Globus pallidus (tissue), 1 donor: ENCODE measurements at places on chromosomes 12 and 14.

DNA sequence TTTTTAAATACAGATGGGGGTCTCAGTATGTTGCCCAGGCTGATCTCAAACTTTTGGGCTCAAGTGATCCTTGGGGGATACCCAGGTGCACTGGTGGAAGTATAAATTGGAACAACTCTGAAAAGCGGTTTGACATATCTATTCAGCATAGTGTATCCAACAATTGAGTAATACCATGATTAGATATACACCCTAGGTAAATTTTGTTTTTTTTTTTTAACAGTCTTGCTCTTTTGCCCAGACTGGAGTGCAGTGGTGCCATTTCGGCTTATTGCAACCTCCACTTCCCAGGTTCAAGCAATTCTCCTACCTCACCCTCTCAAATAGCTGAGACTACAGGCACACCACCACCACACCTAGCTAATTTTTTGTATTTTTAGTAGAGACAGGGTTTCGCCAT, 31.6 kb upstream of the SLC25A3 start:
- no peak for DNase-seq

DNA sequence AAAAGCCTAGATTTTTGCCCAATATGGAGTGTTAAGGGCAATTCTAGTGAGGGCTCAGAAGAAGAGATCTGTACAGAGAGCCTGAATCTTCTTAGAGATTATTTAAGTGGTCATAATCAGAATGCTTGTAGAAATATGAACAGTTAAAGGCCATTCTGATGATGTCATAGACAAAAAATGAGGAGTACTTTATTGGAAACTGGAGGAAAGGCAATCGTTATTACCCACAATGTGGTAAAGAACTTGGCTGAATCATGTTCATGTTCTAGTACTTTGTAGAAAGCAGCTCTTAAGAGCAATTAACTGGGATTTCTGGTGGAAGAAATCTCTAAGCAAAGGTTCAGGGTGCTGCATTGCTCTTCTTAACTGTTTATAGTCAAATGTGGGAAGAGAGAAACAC, 36.4 kb upstream of the SYT10 start:
- no peak for DNase-seq

- no peak for DNase-seq
Measured at GRCh38 chr12:108097160-108097911, 31.8 kb upstream of the WSCD2 start.

DNA sequence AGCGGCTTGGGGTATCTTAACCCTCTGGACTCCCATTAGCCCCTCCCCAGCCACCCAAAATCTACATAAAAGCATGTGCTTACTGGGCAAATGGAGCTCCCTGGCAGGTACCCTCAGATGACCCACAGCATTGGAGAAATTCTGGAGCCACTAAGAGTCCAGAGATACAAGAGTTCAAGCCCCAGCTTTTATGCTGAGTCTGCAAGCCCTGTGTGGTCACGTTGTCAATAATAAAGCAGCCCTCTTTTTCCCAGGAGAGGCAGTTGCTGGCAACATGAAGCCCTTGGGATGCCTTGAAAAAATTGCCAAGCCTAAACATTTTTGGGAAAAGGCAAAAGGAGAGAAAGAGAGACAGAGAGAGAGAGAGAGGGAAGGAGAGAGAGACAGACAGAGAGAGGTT, 83.4 kb downstream of the RBM19 start:
- DNase-seq: no peak

DNA sequence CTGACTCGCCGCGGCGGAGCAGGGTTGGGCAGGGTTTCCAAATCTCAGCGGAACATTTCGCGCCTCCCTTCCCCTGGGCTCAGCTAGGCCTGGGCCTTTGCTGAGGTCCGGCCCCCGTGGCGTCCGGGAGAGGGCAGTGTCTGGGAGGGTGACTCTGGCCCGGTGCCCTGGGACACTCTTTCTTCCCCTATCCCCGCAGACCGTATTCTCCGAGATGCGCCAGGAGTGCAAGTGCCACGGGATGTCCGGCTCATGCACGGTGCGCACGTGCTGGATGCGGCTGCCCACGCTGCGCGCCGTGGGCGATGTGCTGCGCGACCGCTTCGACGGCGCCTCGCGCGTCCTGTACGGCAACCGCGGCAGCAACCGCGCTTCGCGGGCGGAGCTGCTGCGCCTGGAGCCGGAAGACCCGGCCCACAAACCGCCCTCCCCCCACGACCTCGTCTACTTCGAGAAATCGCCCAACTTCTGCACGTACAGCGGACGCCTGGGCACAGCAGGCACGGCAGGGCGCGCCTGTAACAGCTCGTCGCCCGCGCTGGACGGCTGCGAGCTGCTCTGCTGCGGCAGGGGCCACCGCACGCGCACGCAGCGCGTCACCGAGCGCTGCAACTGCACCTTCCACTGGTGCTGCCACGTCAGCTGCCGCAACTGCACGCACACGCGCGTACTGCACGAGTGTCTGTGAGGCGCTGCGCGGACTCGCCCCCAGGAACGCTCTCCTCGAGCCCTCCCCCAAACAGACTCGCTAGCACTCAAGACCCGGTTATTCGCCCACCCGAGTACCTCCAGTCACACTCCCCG, 3.0 kb downstream of the WNT1 start:
- no peak for DNase-seq

GRCh38 chr12:121797937-121798786, 4.7 kb upstream of the RHOF start:
- DNase-seq: peak; percentile 74

DNA sequence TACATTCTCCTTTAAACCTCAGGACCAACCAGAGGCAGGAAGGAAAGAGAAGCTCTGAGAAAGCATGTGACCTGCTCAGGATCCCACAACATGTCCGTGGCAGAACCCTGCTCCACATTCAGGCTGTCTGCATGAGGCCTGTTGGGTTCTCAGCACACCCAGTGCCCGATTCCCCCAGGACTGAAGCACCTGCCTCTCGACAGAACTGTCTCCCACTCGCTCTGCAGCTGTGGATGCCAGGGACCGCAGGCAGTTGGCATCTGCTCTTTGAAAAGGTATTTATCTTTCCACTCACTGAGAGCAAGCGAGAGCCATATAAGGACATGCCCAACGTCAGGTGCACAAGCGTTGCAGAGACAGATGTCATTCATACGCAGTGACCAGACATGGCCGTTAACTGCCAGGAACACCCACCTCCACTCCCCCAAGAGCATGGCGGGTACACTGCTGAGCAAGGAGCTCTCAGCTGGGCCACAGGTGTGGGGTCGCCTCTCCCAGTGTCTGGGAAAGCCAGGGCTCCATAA, 18.9 kb downstream of the PITPNM2 start:
- DNase-seq: no peak
